Spleen (tissue), 13 donors: ENCODE measurements at places on chromosomes 16 and 17. TPM values are rescaled to one million over a fixed set of nuclear protein-coding genes. Genes with fewer than 3 reads are reported as not detected.

HCRT gene
- not detected for polyA plus RNA-seq

MFSD6L gene
- 0.13 TPM for polyA plus RNA-seq

TEKT3 gene
- 0.78 TPM for polyA plus RNA-seq

YBX2 gene
- 0.09 TPM for polyA plus RNA-seq

NPIPA3 gene
- 0.35 TPM for polyA plus RNA-seq

DNA sequence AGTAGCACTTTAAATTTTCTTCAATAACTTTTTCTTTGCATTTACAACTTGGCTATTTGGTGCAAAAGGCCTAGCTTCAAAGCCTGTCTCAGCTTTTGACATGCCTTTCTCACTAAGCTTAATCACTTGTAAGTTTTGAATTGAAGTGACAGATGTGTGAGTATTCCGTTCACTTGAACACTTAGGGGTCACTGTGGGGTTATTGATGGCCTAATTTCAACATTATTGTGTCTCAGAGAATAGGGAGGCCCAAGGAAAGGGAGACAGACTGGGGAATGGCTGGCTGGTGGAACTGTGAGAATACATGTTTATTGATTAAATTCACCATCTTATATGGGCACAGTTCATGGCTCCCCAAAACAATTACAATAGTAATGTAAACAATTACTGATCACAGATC is 84.1 kb downstream of the TAOK1 start:
- H3K36me3 ChIP-seq: peaks cover 17% of the 10 kb centered on the region
- H3K4me1 ChIP-seq: no peaks in the 10 kb centered on the region
- no peak overlapping the region for H3K4me3 ChIP-seq
- no peak overlapping the region for H3K27ac ChIP-seq
- H3K27me3 ChIP-seq: no peaks in the 10 kb centered on the region

DNA sequence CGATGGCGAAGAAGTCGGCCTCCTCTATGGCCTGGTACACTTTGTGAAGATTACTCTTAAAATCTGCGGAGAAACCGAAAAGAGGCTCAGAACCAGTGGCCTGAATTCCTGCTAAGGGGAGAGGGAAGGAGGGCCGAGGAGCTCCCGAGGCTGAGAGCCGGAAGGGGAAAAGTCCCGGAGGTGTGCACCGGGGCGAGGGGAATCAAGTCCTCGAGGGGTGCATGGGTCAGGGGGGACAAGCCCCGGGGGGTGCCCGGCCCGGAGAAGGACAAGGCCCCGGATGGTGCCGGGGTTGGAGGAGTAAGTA is 495 bp downstream of the PARN start:
- no peaks in the 10 kb centered on the region for H3K27me3 ChIP-seq
- H3K4me3 ChIP-seq: peak overlapping the region; percentile 93
- H3K4me1 ChIP-seq: peaks cover 35% of the 10 kb centered on the region
- H3K36me3 ChIP-seq: peaks cover 34% of the 10 kb centered on the region
- peak overlapping the region; percentile 98 for H3K27ac ChIP-seq

GRCh38 chr16:10027553-10027952 is 154.7 kb downstream of the GRIN2A start:
- H3K4me1 ChIP-seq: no peaks in the 10 kb centered on the region
- H3K27ac ChIP-seq: no peak overlapping the region

- peaks cover 13% of the 10 kb centered on the region for H3K4me1 ChIP-seq
- no peak overlapping the region for H3K27ac ChIP-seq
These were observed 26.0 kb downstream of the C16orf74 start for GRCh38 chr16:85724936-85725335.

DNA sequence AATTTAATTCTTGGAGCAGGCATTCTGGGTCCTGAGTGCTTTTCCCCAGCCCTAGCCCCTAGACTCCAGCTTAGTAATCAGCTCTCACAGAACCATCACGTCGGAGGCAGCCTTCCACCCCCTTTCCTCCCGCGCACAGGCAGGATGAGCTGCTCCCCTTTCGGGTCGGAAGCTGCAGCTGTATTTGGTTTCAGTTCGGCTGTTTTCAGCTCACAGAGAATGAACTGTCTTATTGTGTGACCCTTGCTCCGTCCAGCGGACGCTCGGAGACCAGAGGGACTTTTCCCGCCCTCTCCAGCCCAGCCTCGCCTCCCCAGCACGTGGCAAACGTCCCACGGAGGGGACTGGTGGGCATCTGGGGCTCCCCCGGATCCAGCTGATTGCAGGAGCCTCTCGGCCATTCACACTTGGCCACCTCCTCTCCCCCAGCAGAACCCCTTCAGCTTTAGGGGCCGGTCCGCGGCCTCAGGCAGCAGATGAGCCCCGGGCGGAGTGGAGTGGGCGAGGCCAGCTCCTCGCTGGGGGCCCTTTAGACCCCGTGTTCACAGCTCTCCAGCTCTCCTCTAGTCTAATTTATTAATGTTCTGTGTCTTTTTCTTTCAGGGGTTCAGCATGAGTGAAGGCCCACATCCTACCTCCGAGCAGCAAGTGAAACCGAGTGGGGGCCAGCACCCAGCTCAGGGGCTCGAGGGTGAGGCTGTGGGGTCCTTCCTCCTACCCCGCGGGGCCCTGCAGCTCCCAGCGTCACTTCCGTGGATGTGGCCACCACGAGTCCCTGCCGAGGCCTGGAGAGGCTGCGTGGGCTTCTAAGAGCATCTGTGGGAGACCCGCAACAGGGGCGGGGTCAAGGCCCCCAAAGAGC is 863 bp upstream of the UTS2R start:
- no peaks in the 10 kb centered on the region for H3K36me3 ChIP-seq
- no peak overlapping the region for H3K27ac ChIP-seq
- peaks cover 4% of the 10 kb centered on the region for H3K27me3 ChIP-seq
- no peak for DNase-seq
- H3K4me1 ChIP-seq: peaks cover 34% of the 10 kb centered on the region

- no peak for DNase-seq
- no peaks in the 10 kb centered on the region for H3K27me3 ChIP-seq
- H3K36me3 ChIP-seq: no peaks in the 10 kb centered on the region
- H3K4me1 ChIP-seq: no peaks in the 10 kb centered on the region
- no peak overlapping the region for H3K27ac ChIP-seq
- no peak overlapping the region for H3K4me3 ChIP-seq
These were observed 1465.0 kb upstream of the GOT2 start for GRCh38 chr16:60199150-60199549.

- no peaks in the 10 kb centered on the region for H3K27me3 ChIP-seq
- H3K27ac ChIP-seq: no peak overlapping the region
- H3K4me1 ChIP-seq: no peaks in the 10 kb centered on the region
- no peak for DNase-seq
- H3K36me3 ChIP-seq: no peaks in the 10 kb centered on the region
These were observed 130.3 kb downstream of the CCDC144A start for GRCh38 chr17:16820161-16820877.

- H3K27me3 ChIP-seq: no peaks in the 10 kb centered on the region
- peak within 1 kb of the TSS; percentile 54 for H3K4me3 ChIP-seq
- peaks cover 38% of the 10 kb centered on the region for H3K36me3 ChIP-seq
- DNase-seq: peak; percentile 97
- peak within 1 kb of the TSS; percentile 97 for H3K27ac ChIP-seq
These were observed at the start of gene PRPF8 for GRCh38 chr17:1684378-1685189. Gene PRPF8 (minus strand): TSS chr17:1684867. CDS start chr17:1684571, 296 bp downstream.

DNA sequence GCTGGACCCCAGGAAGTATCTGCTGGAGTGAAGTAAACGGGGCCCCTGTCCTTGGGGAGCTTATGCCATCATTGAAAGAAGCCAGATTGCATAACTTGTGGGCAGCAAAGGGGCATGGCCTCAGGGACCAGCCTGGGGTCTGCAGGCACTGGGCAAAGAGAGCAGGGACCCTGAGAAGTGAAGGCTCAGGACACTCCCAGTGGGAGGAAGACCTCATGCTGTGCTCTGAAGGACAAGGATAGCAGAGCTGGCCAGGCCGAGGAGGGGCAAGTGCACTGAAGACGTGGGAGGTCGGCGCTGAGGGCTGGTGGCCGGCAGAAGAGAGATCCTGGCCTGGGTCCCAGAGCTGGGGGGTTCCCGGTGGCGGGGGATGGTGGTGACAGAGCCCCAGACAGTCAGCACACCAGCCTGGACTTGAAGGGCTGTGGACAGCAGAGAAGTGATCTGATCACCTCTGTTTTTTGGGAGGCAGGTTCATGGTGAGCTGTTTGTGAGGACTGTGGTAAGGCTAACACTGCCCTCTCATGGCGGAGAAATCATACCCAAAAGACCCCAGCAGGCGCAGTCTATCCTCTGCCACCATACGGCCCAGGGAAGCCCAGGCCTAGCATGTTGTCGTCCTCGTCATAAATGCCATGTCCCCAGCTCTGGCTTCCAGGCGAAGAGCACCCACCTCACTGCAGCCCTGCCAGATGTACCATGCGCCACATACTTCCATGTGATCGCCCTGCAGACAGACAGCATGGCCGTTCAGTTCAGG is 7.1 kb upstream of the CNP start:
- no peak overlapping the region for H3K27ac ChIP-seq
- no peak for DNase-seq
- no peaks in the 10 kb centered on the region for H3K36me3 ChIP-seq
- H3K4me1 ChIP-seq: peaks cover 32% of the 10 kb centered on the region
- no peak overlapping the region for H3K4me3 ChIP-seq

- H3K27me3 ChIP-seq: no peaks in the 10 kb centered on the region
- no peak overlapping the region for H3K27ac ChIP-seq
- DNase-seq: no peak
- no peak overlapping the region for H3K4me3 ChIP-seq
- H3K4me1 ChIP-seq: peaks cover 48% of the 10 kb centered on the region
These were observed 1.8 kb downstream of the IL27 start for GRCh38 chr16:28504707-28505404.

- peaks cover 100% of the 10 kb centered on the region for H3K36me3 ChIP-seq
- peaks cover 11% of the 10 kb centered on the region for H3K4me1 ChIP-seq
- no peaks in the 10 kb centered on the region for H3K27me3 ChIP-seq
- no peak for DNase-seq
- H3K4me3 ChIP-seq: no peak overlapping the region
These were observed 32.3 kb downstream of the SLC7A5 start for GRCh38 chr16:87836844-87837581.

- DNase-seq: no peak
- no peaks in the 10 kb centered on the region for H3K36me3 ChIP-seq
- H3K4me1 ChIP-seq: peaks cover 65% of the 10 kb centered on the region
- no peaks in the 10 kb centered on the region for H3K27me3 ChIP-seq
- no peak overlapping the region for H3K4me3 ChIP-seq
These were observed 79.0 kb downstream of the ABCC1 start for GRCh38 chr16:16028311-16028999.
